ENCODE measurements at places on chromosomes 3 and 15. TPM values are rescaled to one million over a fixed set of nuclear protein-coding genes. Genes with fewer than 3 reads are reported as not detected.

SLC12A1 gene
- not detected for total RNA-seq

NOX5 gene
- 0.04 TPM for total RNA-seq

BLOC1S6 gene
- 29.3 TPM for total RNA-seq

DNA sequence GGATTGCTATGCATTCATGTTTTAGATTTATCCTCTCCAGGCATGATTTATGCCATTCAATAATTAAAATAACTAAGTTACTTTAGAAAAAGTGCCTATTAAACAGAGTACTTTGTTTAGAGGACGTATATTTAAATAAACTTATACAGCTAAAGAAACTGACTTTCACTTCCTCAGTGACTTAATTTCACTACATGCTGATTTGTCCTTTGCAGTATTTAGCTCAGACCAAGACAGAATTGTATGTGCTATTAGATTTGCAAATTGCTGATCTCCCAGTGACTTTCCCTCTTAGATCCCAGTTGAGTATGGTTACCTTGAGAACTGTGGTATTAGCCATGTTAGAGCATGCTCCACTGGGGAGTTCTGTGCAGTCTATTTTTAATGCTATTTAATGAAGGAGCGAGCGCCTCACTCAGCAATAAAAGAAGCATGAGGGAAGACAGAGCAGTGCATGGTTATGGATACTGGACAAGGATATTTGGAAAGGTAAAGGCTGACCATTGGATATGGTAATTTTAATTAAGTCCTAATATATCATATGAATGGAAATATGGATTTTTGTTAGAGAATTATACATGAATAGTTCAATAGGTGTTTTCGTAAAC is 2.7 kb downstream of the ARPP21 start:
- DNase-seq = no peak

- DNase-seq = no peak
Measured at GRCh38 chr15:55673287-55673686, 69.7 kb downstream of the PRTG start.

Measured in lower leg skin (tissue), 4 donors.